Right atrium auricular region (tissue), 2 donors: ENCODE measurements at places on chromosomes 4 and X. TPM values are rescaled to one million over a fixed set of nuclear protein-coding genes. Genes with fewer than 3 reads are reported as not detected.
A peak's percentile ranks its signal among the peaks of the same experiment; 100 is the strongest.

GAGE2A gene
- total RNA-seq, result not detected

GRCh38 chr4:165326831-165327210 is 648 bp upstream of the MSMO1 start:
- no peak for DNase-seq

DNA sequence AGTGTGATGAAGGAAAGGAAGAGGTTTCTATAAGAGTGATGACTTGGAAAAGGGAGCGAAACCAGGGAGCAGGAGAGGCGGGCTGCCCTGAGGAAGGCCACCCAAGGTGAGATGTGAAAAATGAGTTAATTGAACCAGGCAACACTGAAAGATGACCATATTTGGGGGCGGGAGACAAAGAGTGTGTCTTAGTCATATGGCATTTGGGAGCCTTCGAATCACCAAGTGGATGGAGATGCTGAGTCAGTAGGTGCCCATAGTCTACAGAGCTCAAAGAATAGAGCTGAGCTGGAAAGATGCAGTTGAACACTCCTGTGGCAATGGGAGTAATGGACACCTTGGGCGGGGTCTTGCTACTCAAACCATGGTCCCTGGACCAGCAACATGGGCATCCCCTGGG is 8.3 kb upstream of the TLR8 start:
- DNase-seq, result no peak

DNA sequence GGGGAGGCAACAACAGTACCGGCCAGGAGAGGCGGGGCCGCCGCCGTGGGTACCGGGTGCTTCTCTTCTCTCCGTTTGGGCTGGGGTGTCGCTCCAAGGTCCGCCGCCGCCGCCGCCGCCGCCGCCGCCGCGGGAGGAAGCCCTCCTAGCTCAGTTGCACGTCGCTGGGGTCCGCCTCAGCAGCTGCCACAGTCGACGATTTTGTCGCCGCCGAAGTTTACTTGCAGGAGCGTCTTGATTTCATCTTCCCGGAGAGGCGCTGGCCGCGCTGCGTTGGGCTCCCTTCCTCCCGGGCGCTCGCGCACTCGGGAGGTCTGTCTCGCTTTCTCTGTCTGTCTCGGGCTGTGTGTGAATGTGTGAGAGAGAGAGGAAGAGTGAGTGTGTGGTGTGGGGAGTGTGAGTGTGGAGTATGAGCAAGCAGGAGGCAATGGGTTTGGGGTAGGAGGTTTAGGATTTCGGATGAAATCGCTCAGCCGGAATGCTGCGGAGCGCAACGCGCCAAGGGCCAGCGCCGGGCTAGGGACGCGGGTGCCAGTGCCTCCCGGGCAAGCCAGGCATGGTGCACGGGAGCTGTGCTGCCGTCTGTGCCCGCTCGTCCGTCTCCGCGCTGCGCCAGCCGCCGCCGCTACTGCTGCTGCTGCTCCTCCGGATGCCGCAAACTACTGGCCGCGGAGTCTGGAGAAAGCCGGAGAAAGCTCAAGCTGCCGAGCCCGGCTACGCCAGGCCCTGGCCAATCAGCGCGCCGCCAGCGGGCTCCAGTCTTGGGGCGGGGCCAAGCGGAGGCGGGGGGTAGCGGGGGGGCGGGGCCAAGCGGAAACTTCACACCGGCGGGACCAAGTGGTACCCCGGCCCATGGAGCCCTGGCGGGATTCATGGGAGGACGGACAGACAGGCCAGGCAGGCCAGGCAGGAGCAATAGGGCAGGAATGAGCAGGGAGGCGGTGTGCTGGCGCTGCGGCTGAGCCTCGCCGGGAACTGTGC is at the start of gene PCDH19:
Gene PCDH19 (minus strand): TSS at position 664 of the 981 bp plus-strand sequence. CDS start 1,676 bp downstream, outside the sequence.
- DNase-seq, result no peak

PPEF1 gene
- total RNA-seq, result 1.1 TPM

- no peak for DNase-seq
These were observed 193.6 kb upstream of the BANK1 start for GRCh38 chr4:101596781-101597552.

DNA sequence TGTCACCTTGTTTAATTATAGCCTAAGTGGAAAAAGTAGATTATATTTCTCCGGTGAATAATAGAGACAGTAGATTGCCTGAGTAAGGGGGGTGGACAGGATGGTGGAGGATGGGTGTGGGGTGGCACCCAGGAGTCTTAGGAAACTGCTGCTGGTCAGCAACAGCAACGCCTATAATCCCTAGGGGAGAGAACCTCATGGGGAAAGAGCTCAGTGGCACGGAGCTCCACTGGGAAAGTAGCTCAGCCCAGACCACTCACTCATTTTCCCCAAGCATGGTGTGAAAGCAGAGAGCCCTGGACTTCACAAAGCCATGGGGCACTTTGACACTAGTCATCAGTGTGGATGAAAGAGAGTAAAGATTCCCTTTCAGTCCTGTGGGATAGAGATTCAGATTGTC is 31.1 kb downstream of the METTL14 start:
- no peak for DNase-seq

CNGA1 gene
- not detected for total RNA-seq

TMPRSS11E gene
- total RNA-seq, result not detected

GRCh38 chr4:38132107-38132673 is 172.0 kb downstream of the PTTG2 start:
- peak; percentile 83 for DNase-seq

DNA sequence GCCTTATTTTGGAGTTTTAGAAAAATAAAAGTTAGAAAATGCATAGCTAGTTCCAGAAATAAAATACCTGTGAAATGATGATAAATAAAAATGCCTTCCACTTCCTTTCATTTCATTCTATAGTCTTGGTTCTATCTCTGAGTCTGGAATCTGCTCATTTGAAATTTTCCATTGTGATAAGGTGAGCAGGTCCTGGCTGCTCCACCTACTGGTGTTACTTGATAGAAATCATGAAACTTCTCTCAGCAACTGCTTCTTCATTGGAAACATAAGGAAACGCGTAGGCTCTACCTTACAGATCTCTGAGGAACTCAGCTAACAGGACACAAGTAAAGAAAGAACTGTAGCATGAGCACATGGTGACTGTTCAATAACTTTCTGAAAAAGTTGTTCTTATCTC is 141.8 kb downstream of the DCHS2 start:
- no peak for DNase-seq
